ENCODE measurements at places on chromosomes 6 and 20. TPM values are rescaled to one million over a fixed set of nuclear protein-coding genes. Genes with fewer than 3 reads are reported as not detected.

DNA sequence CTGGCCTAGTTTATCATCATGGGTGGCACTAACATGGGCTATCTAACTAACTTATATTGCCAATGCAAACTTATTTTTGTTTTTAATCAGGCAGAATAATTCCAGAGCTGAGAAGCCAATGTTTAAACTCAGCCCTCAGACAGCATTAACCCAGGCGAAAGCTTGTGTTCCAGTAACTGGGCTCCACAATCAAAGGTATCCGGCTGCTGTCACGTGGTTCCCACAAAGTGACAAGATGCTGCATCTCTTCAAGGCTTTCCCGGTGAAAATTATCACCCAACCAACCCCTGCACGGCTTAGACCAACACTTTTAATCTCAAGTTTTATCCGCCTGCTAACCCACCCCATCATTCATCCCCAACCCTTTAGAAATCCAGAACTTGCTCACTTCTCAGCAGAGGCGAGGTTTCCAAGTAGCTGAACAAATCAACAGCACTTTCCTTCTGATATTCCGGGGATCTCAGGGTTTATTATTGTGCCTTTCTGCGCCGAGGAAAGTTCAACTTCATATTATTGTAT, 885 bp downstream of the MTCL3 start:
- no peak for DNase-seq

DNA sequence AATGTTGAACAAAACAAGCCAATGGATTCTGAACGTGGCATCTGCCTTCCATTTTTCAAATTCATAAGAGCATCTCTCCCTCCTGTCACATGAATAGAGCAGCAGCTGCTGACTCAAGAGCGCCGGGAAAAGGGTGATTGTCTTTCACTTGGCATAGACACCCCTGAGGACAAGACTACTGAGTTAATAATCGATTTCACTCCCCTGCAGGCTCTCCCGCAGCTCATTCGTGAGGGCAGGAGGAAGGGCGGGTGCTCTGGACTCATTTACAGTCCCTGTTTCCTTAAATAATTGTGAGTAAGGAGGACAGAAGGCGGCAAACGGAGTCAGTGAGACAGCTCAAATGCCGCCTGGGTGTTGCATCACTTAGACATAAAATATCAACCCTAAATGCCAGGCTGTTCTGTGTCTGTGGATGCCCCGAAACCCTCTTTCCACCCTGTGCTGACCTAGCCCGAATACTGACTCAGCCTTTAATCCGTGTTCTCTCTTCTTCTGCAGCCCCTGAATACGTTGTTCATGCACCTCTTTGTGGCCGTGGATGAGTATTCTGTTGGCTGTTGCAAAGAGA, 21.6 kb downstream of the CFAP61 start:
- DNase-seq = no peak

- DNase-seq = no peak
Measured at GRCh38 chr6:44041461-44042260, 85.6 kb downstream of the MRPL14 start.

- DNase-seq = no peak
Measured at GRCh38 chr6:111734068-111735061, 128.7 kb upstream of the TRAF3IP2 start.

DNA sequence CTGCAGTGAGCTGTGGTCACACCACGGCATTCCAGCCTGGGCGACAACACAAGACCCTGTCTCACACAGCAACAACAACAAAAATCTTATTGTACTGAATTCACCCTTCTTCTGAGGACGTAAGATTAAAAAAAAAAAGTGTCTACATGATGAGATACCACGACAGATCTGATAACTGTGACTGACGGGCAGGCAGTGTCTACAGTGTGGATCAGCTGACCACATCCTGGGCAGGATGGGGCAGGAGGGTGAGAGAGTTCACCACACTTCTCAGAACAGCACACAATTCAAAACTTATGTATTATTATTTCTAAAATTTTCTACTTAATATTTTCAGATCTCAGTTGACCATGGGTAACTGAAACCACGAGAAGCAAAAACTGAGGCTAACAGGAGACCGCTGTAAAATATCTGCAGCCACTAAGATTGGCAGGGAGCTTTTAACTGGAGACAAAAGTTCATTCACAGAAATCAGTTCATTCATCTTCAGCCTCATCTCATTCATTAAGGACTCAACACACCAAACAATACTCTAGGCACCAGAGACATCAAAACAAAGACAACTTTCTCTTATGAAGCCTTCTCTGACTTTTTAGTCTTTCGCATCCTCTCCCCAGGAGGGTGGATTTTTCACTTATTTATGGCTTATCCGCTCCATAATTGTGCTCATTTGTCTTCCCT, 15.7 kb upstream of the NHSL1 start:
- DNase-seq = no peak

DNA sequence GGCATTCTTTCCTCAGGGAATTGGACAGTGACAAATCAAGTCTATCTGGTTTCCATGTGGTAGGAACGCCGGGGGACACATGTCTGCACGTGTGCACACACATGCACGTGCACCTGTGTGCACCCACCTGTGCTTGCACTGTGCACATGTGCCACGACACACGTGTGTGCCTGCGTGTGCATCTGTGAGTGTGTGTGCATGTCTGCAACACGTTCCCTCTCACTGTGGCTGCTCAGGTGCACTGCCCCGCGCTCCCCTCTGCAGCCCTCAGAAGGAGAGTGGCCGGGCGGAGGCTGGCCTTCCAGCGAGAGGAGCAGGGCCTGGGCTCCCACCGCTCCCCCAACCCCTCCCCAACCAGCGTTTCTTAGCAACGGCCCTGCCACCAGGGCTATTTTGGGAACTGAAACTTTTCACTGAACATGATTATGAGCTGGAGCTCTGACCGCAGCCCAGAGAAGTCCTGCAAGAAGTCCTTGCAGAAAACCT, 147.8 kb downstream of the PHACTR3 start:
- no peak for DNase-seq

DNA sequence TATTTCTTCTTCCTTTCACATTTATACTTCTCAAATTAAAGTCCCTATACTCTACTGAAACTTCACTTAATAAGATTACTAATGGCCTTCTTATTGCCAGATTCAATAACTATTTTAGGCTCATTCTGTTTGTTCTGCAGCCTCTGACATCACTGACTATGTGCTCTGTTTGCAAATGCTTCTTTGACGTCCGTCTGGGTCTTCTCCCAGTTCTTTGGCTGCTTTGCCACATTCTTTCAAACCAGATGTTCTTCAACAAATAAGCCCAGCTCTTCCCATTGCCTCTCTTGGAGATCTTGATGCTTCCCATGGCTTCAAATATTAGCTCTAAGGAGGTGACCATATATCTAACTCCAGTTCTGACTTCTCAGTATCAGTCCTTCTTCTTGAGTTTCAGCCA, 117.4 kb downstream of the BTBD9 start:
- DNase-seq = peak; percentile 26

- DNase-seq = peak; percentile 73
Measured at GRCh38 chr20:32470025-32470861, 112.1 kb downstream of the ASXL1 start.

DNA sequence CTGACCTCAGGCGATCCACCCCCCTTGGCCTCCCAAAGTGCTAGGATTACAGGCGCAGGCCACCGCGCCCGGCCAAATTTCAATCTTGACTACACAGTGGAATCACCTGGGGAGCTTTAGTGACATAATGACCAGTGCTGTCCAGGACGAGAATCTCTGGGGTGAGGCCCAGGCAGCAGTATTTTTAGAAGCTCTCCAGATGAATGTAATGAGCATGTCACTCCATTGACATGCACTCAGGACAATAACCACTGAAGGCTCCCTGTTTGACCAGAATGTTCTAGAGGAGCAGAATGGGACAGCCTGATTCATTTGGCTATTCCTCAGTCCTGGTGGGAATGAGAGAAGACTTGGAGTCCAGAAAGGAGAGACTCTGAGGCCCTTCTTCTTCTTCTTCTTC, 39.2 kb downstream of the SRSF3 start:
- no peak for DNase-seq

- DNase-seq = no peak
Measured at GRCh38 chr6:8059129-8059528, 5.1 kb downstream of the BLOC1S5 start.

WFDC2 gene
- polyA plus RNA-seq = 164 TPM

PABPC1L gene
- 105 TPM for polyA plus RNA-seq

ZNF292 gene
- 53.6 TPM for polyA plus RNA-seq

SSTR4 gene
- polyA plus RNA-seq = not detected

Data from left kidney (tissue), 8 donors.